ENCODE measurements at places on chromosomes 3 and 15.

- DNase-seq = no peak
Measured at GRCh38 chr3:58035524-58036255, 27.5 kb downstream of the FLNB start.

DNA sequence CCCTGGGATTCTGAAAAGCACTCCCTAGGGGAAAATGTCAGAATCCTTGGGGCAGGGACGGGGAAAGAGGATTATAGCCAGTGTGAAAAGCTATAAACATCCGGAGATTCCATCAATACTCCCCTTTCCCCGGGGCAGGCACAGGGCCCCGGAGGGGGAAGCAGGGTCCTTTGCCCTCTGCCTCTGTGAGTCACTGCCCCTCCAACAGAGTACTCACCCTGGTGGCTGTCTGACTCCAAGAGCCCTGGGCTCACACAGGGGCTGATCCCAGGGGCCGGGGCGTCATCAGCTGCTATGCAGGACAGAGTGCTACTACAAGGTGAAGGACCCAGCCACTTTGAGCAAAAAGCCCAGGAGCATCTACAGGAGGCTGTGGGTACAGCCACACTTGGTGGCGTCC lies 133.0 kb upstream of the PRR20G start:
- no peak for DNase-seq

- no peak for DNase-seq
Measured at GRCh38 chr3:89571298-89571697, 463.9 kb downstream of the EPHA3 start.

GRCh38 chr3:40718681-40719080 lies 193.9 kb downstream of the ZNF621 start:
- DNase-seq = no peak

DNA sequence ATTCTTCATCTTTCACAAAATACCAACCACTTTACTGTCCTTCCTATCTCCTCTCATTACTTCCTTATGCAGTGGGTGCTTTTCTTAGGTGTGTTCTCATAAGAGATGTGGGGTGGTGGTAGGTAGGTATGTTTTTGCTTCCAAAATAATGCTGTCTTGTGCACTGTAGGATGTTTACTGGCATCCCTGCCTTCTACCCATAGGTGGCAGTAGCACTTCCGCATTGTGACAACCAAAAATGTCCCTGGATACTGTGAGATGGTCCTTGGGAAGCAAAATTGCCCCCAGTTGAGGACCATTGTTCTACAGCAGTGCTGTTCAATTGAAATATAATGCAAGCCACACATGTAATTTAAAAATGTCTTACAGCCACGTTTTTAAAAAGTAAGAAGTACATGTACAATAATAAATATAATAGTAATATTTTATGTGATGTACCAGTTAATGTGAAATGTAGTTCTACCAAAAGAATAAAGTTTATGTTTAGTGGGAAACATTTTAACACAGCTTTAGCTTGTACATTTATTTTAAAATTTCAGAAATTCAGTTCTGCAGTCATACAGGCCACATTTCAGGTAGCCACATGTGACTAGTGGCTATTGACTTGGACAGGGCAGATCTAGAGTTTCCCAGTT lies 75.2 kb downstream of the NEO1 start:
- no peak for DNase-seq

GRCh38 chr3:49614936-49615335 lies 59.2 kb upstream of the APEH start:
- no peak for DNase-seq
